ENCODE measurements at places on chromosomes 6 and 20. TPM values are rescaled to one million over a fixed set of nuclear protein-coding genes. Genes with fewer than 3 reads are reported as not detected.
A peak's percentile ranks its signal among the peaks of the same experiment; 100 is the strongest.

GRCh38 chr6:74807674-74808073 is 398.2 kb downstream of the COL12A1 start:
- DNase-seq = no peak

GRCh38 chr6:17419189-17419575 is 25.8 kb downstream of the CAP2 start:
- DNase-seq = no peak

DNA sequence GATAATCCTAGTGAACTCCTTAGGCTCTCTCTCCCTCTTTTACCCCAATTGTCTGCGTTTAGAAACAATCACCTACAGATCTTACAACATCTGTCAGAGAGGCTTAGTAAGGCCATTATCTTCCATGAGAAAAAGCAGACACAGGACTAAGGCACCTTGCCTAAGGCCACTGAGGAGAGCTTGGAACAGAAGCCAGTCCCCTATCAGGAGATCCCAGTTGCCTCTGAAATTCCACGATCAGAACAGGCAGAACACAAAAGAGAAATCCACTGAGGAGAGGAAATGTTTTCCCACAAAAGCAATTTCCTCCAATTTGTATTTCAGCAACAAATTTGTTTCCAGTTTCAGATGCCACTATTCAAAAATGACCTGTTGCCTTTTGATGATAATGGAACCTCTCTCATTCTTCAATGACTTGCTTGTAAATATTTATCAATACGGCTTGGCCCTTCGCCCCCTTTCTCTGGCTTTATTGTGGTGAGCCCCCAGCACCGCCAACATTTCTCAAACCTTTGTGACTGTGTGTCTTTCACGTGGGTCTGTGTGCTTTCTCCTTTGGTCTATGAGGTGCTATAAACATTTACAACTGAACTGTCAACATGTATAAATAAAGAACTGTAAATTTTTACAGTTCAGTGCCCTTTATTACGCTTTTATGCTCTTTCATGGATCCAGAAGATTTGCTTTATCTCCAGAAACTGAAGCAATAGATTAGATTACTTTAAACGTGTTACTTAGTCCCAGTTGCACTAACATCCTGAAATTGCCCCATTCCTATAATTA is 187.8 kb upstream of the PHACTR1 start:
- peak; percentile 52 for DNase-seq

Gene ARMH2
- total RNA-seq = not detected

GRCh38 chr20:17431621-17432364 is 99.4 kb downstream of the BFSP1 start:
- peak; percentile 46 for DNase-seq

GRCh38 chr6:168309183-168309582 is 10.4 kb downstream of the DACT2 start:
- no peak for DNase-seq

DNA sequence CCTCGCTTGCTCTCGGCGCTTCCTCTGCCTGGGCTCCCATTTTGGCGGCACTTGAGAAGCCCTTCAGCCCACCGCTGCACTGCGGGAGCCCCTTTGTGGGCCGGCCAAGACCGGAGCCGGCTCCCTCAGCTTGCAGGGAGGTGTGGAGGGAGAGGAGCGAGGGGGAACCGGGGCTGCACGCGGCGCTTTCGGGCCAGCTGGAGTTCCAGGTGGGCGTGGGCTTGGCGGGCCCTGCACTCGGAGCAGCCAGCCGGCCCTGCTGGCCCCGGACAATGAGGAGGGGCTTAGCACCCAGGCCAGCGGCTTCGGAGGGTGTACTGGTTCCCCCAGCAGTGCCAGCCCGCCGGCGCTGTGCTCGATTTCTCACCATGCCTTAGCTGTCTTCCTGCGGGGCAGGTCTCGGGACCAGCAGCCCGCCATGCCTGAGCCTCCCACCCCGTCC is 10.2 kb upstream of the SRPK1 start:
- no peak for DNase-seq

DNA sequence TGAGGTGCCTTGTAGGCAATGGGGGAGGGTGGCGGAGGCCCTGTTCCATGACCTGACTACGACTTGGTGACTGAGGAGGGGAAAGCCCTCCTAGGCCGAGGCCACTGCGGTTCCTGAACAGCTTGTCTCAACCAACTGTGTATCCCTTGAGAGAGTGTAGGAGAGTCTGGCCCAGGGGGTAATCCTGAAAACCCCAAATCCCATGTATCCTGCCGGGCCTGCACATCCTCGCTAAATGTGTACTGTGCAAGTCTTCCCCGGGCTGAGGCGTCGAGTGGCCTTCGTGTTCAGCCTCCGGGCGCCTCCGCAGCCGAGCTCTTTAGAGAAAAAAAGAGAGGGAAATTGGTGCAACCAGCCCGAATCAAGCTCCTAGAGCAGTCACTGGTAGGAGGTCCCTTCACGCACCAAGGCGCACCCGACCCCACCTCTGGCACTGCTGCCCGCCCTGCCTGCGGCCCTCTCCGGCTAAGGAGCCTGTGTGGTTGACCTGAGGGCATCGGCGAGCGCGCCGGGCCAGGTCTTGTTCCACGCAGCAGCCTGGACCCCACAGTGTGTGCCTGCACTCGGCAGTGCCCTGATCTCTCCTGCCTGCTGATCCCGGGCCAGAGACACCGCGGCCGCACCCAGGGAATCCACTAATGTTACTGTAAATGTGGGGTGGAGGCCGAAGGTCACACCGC is 7.3 kb downstream of the SIM1 start:
- no peak for DNase-seq

DNA sequence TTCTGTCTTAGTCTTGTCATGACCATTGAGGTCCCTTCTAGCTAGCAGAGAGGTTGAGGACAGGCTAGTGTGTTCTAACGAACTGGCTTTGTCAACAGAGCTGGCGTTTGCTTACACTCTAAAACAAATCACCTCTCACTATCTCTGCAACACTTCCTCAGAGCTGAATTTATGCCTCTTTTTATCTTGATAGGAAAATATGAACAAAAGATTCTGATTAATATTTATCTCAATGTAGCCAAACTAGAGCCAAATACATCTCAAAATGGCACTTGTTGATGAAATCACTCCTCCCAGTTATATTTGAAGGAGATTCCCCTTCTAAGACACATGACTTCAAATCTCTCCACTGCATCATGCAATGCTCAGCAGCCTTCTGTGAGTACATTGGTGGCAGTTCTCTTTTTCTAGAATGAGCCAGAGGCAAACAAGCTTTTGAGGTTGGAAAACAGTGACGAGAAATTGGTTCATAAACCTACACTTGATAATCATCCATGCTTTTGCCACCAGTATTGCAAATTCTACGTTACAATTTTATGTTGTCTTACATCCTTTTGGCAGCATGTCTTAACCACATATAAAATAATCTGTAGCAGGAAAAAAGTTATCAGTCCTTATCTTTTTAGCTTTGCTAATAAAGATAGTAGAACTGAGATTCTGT is 615.7 kb upstream of the CITED2 start:
- no peak for DNase-seq

Gene PRL
- total RNA-seq = not detected

DNA sequence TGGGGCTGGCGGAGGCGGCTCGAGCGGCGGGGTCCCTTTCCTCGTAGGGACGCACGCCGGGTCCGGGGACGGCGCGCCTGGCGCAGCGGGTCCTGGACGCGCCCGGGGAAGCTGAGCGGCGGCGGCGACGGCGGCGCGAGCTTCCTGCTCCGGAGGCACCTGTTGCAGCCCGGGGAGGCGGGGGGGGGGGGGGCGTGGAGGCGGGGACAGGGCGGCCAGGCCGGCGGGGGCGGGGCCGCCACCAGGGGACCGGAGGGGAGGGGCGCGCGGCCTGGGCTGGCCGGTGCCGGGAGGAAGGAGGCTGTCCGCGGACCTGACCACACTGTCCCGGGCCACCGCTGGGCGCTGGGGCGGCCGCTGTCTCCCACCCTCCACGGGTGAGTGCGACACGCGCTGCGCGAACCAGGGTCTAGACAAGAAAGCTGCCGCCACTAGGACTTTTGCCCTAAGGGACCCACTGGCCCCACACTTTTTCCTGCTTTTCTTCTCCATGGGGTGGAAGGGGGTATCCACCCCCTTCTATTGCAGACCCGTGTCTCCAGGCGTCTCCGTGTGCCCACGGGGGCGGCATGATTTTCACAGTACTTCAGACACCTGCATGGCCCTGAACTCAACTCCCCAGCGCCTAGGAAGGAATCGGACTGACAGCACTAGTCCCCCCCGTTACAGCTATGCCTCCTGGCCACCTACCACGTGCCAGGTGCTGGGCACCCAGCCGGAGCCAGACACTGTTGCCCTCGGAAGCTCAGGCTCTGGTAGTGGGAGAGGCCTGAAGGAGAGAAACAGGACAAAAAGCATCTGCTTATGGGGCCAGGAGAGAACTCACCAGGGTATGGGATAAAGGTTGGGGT is at the start of gene NFATC2:
NFATC2 (minus strand) TSS at position 149 of the 851 bp plus-strand sequence. CDS start 220 bp downstream, outside the sequence.
- peak; percentile 77 for DNase-seq

GRCh38 chr6:139544701-139545057 is 170.2 kb upstream of the CITED2 start:
- no peak for DNase-seq

- DNase-seq = no peak
These were observed 35.9 kb downstream of the ATP9A start for GRCh38 chr20:51732096-51732791.

Gene DUSP22
- total RNA-seq = 80.6 TPM

Gene CST1
- not detected for total RNA-seq

Gene PARD6B
- 29.2 TPM for total RNA-seq

DNA sequence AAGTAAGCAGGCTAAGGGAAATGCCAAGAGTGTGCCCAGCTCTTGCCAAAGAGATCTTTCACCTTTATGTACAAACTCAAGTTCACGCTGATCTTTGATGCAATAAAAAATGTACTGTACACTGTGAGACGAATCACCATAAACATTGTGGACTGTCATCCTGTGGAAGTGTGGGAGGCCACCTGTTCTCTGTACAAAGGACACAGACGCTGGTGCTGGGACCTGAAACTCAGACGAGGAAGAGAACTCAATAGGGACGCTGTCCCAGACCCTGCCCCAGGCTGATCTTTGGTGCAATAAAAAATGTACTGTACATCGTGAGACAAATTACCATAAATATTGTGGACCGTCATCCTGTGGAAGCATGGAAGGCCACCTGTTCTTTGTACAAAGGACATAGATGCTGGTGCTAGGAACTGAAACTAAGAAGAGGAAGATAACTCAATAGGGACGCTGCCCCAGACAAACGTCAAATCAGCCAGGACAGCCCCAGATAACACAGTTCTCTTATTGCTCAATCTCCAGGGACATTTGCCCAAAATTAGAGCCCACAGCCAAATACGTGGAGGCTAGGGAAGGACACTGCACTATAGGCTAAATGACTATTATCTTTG is 312.7 kb upstream of the SGK1 start:
- peak; percentile 59 for DNase-seq

- no peak for DNase-seq
These were observed 30.5 kb upstream of the KCNB1 start for GRCh38 chr20:49513009-49513408.

GRCh38 chr20:11521476-11522365 is 396.0 kb upstream of the BTBD3 start:
- DNase-seq = no peak

Gene LY6G6C
- not detected for total RNA-seq

- DNase-seq = no peak
These were observed 75.4 kb downstream of the PERP start for GRCh38 chr6:138031850-138032249.

DNA sequence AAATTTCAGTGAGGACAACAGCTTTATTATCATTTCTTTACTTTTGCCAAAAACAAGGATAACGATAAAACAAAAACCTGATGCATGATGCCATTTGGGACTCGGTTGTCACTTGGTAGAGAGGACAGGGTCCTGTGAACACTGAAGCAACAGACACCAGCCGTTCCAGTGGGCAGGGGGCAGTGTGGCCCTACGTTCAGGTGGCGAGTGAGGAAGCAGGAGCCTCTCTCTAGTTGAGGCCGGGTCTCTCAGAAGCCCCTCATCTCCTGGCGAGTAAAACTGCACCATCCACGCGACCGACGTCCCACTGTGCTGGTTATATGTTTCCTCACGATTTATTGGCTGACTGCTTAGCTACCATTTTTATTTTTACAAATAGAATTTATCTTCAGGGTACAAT is 231.6 kb downstream of the THBS2 start:
- DNase-seq = no peak

DNA sequence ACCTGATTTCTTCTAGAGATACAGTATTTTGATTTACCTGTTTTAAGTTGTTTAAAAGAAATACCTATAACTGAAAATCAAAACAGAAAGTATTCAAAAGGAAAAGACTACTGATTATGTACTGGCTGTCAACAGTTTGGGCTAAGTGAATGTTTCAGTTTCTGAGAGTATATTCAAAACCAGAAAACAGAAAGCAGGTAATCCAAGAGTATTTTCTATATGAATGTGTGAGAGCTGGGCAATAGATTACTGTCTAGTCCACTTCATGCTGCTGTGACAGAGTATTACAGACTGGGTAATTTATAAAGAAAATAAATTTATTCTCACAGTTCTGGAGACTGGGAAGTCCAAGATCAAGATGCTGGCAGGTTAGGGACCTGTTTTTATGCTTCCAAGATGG is 261.0 kb downstream of the ARHGAP18 start:
- no peak for DNase-seq

- DNase-seq = no peak
These were observed 290.8 kb downstream of the ZNF217 start for GRCh38 chr20:53302695-53303412.

Data from mucosa of descending colon (tissue), 3 donors.